ENCODE measurements at places on chromosomes 1 and 21.
A peak's percentile ranks its signal among the peaks of the same experiment; 100 is the strongest.

DNA sequence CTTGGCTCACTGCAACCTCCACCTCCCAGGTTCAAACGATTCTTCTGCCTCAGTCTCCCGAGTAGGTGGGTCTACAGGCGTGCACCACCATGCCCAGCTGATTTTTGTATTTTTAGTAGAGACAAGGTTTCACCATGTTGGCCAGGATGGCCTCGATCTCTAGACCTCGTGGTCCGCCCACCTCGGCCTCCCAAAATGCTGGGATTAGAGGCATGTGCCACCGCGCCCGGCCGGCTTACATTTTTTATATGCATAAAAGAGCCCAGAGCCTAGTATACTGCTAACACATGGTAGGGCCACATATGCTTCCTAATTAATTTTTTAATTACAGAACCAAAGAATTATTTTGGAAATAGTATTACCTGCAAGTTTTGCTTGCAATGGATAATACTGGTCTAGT is 1325.4 kb downstream of the PLA2G4A start:
- DNase-seq = no peak

GRCh38 chr1:69814926-69815325 is 247.2 kb downstream of the LRRC7 start:
- DNase-seq = no peak

DNA sequence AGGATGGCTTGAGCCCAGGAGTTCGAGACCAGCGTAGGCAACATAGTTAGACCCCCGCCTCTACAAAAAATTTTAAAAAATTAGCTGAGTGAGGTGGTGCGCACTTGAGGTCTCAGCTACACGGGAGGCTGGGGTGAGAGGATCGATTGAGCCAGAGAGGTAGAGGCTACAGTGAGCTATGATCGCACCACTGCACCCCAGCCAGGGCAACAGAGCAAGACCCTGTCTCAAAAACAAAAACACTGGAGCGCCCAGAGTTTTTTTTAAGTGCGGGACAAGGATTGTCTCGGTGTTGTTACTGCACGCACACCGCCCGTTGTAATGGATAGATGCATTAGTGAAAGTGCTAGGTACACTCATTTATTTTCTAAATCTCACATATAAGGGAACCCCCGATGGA is 37.1 kb downstream of the PIK3CD start:
- no peak for DNase-seq

- DNase-seq = no peak
Measured at GRCh38 chr1:6418668-6419396, 887 bp downstream of the HES2 start.

- DNase-seq = no peak
Measured at GRCh38 chr1:59686170-59686569, 128.6 kb upstream of the HOOK1 start.

GRCh38 chr1:207140536-207140935 is 36.5 kb downstream of the C4BPA start:
- no peak for DNase-seq

DNA sequence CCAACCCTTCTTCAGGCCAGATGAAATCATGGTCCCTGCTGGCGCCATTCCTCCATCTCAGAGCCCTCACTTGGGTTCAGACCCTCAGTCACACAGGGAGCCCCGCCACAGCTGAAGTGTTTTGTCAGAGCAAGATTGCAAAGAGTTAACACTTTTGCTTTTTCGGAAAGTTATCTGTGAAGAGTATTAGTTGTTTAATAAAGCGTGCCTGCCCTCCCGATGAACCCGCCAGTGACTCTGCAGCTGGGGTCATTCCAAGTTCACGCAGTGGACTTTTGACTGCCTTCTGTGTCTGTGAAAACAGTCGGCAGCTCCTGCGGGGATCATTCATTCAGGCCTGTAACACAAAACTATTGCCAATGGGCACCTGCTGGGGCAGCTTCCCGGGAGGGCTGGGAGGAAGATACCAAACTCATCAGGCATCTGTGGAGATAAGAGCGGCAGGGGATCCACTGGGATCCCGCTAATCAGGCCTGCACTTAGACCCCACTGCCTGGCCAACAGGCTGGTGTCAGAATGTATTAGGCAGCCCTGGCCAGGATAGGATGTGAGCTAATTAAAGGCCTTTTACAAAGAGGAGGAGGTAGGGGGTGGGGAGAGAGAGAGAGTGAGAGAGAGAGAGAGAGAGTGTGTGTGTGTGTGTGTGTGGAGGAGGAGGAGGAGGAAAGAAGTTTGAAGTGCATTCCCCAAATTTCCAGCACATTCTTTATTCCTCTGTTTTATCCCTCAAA is 184.5 kb downstream of the DHRS3 start:
- DNase-seq = no peak

GRCh38 chr1:119462964-119463363 is 44.0 kb upstream of the HSD3B1 start:
- no peak for DNase-seq

- DNase-seq = no peak
Measured at GRCh38 chr1:78052685-78053405, 7.1 kb downstream of the GIPC2 start.

DNA sequence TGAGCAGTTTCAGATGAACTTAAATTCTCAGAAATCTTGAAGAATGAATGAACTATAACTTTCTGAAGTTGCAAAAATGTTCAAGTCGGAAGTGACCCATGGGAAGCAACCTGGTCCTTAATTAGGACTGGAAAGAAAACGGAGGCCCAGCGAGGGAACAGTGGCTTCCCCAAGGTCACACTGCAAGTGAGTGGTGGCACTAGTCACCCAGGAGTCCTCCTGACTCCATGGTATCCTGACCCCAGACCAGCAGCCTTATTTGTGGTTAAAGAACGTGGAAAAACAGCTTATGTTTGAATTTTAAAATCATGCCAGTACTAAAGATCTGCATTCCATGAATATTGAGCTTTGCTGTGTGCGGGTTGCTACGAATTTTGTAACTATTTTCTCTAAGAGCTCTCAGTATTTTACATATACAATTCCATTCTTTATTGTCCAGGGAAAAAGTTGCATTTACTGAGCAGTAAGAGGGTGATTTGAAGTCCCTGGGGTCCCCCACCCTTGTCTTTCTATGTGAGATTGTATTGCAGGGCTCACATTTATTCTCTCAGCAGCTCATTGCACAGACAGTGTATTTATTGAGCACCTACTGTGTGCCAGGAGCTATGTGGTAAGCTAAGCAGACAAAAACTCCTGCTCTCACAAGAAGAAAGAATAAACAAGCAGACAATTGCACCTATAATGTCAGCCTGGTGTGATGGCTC is 61.6 kb upstream of the ATP5PO start:
- peak; percentile 38 for DNase-seq

- DNase-seq = no peak
Measured at GRCh38 chr1:57229076-57229475, 194.8 kb downstream of the DAB1 start.

DNA sequence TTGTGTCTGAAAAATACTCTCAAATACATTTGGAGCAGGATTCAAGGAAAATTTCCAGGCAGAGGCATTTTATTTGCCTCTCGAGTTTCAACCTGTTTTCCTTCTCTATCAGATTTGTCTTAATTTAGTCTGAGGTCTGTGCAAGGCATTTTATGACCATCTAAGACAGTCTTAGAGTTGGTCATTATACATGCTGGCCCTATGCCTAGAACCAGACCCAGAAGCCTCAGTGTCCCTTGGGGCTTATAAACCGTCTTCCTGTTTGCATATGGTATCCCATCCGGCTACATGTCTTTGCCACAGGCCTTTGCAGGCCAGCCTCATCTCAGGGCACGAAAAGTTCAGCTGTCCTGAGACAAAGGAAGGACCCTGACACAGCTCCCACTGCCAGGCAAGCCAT is 346.1 kb downstream of the SIPA1L2 start:
- no peak for DNase-seq

GRCh38 chr1:230403442-230403841 is 22.7 kb downstream of the PGBD5 start:
- DNase-seq = no peak

- DNase-seq = no peak
Measured at GRCh38 chr21:34202553-34203372, 129.4 kb downstream of the MRPS6 start.

GRCh38 chr1:188463919-188464318 is 1635.2 kb downstream of the PLA2G4A start:
- DNase-seq = no peak

GRCh38 chr1:26038477-26038876 is 7.4 kb downstream of the SLC30A2 start:
- no peak for DNase-seq

- DNase-seq = no peak
Measured at GRCh38 chr1:66041654-66042053, 249.0 kb downstream of the PDE4B start.

DNA sequence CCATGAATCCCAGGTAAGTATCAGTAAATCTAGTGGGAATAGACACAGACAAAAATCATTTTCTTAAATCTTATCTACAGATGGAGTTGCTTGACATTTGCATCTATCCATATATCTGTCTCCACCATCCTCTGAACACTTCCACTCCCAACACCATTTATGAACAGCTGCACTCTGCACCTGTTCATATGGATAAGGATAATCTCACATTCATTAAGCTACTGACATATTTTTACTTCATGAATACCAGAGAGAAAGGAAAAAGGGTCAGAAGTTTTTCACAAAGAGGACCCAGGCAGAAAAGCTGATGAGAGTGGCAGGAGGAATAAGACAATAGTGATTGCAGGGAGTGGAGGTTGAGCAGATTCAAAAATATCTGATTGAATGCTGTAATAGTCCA is 222.6 kb downstream of the DNAH14 start:
- no peak for DNase-seq

- DNase-seq = no peak
Measured at GRCh38 chr1:164905869-164906268, 346.9 kb downstream of the PBX1 start.

DNA sequence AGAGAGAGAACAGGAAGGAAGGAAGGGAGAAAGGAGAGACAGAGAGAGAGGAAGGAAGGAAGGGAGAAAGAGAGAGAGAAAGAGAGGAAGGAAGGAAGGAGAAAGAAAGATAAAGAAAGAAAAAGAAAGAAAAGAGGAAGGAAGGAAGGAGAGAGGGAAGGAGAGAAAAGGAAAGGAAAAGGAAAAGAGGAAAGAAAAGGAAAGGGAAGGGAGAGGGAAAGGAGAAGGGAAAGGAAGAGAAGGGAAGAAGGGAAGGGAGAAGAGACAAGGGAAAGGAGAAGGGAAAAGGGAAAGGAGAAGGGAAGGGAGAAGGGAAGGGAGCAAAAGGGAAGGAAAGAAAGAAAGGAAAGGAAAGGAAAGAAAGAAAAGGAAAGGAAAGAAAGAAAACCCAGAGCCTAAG is 404.6 kb downstream of the DISC1 start:
- no peak for DNase-seq

GRCh38 chr21:30014886-30015285 is 75.1 kb upstream of the GRIK1 start:
- DNase-seq = no peak

DNA sequence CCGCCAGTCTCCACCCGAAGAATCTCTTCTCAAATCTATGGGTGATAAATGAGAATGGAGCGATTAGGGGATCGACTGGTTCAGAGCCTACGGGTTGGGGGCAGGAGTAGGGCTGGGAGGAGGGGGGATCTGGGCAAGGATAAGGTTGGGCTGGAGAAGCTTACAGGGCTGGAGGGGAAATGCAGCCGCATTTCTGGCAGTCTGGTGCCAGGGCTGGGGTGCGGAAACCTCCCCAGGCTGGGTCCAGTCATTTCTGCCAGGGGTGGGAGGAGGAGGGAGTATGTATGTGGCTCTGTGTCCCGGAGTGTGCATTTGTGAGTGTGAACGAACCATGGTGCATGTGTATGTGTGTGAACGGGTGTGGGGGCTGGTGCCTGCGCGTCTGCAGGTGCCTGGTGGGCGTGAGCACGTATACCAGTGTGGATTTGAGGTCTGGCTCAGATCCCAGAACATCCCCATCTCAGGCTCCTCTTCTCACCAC is 10.2 kb downstream of the C1orf216 start:
- DNase-seq = no peak

DNA sequence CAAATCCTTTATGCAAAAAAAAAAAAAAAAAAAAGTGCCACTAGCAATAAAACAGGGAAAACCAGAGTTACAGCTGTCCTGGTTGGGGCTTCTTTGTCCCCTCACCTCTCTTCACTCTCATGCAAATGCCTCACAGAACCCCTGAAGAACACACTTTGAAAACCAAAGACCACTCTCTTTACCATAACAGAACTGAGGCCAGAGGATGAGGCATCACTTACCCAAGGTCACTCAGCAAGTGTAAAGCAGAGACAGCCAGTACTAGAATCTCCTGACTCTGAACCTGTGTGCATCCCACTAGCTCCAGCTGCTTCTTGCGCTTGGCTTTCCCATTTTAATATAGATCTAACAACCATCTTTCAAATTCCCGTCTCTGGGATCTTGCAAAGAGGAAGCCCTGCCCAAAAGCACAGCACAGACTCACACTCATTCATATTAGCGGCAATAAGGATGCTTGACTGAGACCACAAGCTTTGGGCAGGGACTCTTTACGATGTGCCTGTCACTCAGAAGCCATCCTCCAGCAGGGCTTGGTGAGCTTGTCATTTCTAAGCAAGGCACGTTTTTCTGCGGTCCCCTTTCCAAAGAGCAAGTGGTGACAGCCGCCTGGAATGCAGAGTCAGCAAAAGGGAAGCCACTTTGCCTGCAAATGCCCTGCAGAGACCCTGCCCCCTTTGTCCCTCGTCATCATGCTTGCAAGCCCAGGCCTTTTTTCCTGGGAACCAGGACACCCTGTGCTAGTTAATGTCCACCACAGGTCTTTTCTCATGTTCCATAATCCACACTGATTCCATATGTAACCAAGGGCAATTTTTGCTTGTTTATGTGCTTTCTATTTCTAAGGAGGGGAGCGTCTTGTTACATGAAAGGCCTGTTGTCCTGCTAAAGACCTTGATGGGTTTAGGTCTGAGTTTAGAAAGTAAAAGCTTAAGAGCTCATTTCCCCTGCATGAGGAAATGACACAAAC is 76.5 kb upstream of the NFIA start:
- no peak for DNase-seq

GRCh38 chr1:58902830-58903513 is 119.1 kb upstream of the JUN start:
- DNase-seq = no peak

DNA sequence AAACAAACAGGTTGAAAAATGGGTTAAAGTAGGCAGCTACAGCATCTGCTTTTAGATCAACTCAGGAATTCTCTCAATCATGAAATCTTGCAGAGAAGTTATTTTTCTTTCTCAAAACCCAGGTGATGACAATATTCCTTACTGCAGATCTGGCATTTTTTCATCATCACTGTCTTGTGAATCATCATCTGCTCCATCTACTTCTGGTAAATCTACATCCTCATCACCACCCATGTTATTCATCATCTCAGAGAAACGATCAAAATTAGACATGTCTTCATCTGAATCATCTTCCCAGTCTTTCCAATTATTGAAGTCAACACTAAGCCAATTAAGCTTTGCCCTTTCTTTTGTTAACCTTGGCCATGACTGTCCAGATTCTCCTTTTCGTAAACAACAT is 21.8 kb downstream of the GBP2 start:
- DNase-seq = no peak

Data from stimulated activated CD8-positive, alpha-beta memory T cell treated with anti-CD3 and anti-CD28 coated beads, Interleukin-7, amount 100 ng/mL, for 48 hours (primary cell).